ENCODE measurements at places on chromosomes 12 and 14.

- DNase-seq = no peak
Observed at GRCh38 chr12:75482646-75483045, 2.1 kb downstream of the GLIPR1 start.

GRCh38 chr12:50620978-50621360 lies 116.2 kb downstream of the DIP2B start:
- DNase-seq = no peak

DNA sequence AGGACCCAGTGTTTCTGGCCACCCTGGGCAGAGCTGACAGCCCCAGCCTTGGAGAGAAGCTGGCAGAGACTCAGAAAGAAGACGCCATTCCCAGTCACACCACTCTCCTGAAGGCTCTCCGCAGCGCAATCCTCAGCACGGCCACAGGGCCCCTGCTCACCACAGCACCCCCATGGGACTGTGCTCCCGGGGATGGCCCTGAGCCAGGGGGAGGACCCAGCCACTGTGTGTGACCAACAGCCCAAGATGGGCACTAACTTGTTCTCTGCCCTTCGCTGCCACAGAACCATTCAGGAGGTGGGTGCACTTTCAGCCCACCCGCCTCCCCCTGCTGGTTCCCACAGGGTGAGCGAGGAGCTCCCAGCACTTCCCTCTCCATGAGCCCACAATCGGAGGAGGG lies 57.1 kb downstream of the CCNK start:
- no peak for DNase-seq

GRCh38 chr14:99946652-99947489 lies 118.4 kb upstream of the EVL start:
- no peak for DNase-seq

DNA sequence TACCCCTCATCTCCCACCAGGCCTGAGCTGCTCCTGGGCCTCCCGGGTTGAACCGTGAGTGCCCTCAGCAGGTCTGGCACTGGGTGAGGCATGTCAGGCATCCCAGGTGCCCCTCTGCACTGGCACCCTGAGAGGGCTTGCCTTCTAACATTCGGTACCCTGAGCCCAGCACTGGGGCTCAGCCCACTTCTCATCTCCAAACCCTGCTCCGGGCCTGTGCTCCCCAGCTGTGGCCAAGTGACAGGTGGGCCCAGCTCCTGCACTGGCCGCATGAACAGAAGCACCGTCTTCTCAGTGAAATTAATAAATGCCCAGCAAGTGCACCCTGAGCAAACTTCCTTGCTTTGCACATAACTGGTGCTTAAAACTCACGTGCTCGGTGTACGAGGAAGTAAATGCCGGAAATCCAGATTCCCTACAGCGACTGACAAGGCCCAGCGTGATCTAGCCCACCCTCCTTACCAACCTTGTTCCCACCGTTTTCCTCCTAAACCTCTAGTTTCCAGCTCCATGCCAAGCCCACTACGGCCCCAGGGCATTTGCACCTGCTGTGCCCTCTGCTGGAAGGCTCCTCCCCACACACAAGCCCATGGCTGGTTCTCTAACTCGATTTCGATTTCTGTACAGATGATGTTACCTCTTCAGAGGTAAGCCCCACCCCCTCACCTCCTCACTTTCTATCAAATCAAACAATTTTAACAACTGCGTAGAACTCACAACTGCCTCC lies 115.2 kb upstream of the NCOR2 start:
- DNase-seq = no peak

DNA sequence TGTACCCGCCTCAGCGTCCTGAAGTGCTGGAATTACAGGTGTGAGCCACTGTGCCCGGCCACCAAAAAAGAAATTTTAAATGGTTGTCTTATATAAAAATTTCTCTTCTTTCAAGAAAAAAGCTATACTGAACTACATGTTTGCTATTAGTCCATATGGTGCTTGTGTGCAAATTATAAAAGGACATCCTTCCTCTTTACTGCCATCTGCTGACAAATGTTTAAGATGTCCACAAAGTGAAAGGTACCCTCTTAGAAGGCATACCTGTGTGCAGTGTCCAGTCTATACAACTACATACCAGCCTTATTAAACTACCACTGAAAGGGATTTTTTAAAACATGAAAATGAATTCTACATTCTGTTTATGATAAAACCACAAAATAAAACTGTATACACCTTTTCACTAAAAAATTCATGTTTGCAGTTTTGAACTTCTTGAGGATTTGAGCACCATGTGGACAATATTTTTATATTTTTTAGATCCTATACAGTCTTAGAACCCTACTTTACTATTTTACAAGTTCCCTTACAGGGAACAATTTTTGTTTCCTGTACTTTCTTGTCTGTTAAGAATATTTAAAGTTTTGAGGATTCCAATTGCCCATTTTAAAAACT lies 32.8 kb upstream of the TOMM20L start:
- DNase-seq = no peak

GRCh38 chr12:131923260-131923659 lies 5.8 kb upstream of the PUS1 start:
- DNase-seq = no peak

GRCh38 chr12:72094490-72094889 lies 155.8 kb downstream of the TPH2 start:
- no peak for DNase-seq

DNA sequence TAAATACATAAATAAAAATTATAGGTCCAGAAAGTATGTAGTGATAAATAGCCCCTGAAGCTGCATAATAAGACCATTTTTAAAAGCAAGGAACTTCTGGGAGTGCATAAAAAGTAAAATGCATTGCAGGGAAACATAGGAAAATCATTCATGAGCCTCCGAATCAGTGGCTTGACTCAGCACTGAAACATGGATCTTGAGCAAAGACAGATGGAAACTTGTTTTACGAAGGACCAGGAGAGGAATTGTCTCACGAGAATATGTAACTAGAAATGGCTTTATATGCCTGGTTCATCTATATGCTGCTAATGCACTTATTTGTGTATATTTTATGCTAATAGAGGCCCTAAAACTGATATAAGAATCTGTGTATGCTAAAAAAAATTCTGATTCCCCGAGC lies 14.7 kb downstream of the TMEM30B start:
- no peak for DNase-seq

DNA sequence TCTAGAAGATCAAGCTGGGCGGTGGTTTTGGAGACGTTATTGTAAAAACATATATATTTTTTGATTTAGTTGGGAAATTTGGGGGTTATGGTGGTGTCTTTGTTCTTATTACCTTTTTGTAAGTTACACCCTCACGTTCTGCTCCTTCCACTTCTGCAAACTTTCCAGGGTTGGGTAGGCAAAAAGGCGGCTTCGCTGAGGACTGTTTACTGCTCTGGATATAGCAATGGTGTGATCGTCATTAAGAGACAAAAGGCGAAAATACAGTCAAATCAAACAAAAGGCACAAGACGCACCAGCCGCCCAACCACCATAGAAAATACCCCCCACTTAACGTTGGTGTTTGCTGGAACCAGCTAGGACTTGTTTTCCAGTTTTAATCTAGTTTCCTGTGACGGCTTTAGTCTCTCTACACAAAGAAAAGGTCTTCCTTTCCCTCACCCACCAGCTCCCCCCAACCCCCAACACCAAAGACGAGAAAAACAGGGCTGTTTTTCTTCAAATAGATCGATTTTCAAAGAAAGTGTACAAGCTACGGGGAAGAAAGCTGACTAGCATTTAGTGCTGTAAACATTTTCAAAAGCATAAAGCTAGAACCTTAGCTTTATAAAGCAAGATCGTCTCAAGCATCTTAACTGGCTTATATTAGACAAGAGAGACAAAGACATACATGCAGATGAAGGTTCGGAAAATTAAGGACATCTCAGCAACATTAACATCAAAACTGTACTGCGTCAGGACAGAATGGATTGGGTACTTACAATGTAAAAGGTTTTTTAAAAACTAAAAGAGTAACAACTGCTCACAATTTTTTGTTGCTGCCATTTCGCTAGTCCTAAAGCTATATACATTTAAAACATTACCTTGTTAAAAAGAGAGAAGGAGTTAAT lies 2.0 kb upstream of the SETD1B start:
- no peak for DNase-seq

- DNase-seq = no peak
Observed at GRCh38 chr14:62097824-62098223, 335.6 kb downstream of the SNAPC1 start.

- no peak for DNase-seq
Observed at GRCh38 chr12:11991604-11992003, 79.1 kb upstream of the BCL2L14 start.

- no peak for DNase-seq
Observed at GRCh38 chr14:41950428-41951151, 343.9 kb downstream of the LRFN5 start.

- DNase-seq = no peak
Observed at GRCh38 chr12:130452546-130452945, 114.9 kb downstream of the PIWIL1 start.

- no peak for DNase-seq
Observed at GRCh38 chr12:112686373-112686772, 105.2 kb upstream of the RPH3A start.

DNA sequence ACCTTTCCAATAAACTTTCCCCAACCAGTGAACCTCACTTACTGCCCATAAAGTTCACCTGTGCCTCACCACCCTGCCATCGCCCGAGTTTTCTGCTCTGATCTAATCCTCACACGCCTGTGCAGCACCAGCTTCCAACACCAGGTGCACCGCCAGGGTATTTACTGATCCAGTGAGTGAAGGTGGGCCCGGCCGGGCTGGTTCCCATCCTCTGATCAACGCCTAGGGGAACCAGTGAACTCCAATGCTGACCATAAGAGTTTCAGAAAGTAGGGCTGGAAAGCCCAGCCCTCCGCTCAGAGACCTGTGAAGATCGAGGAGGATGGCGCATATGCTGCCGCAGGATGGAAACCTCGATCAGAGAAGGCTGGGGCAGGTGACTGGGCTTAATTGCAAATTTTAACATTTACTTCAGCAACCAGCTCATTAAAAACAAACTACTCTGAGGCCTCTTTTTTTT lies 685 bp upstream of the MYL6B start:
- DNase-seq = peak; percentile 30

GRCh38 chr12:82517808-82518207 lies 159.5 kb downstream of the METTL25 start:
- DNase-seq = no peak

GRCh38 chr12:42648061-42648460 lies 58.5 kb upstream of the PRICKLE1 start:
- DNase-seq = no peak

GRCh38 chr12:123271001-123271668 lies 521 bp downstream of the CDK2AP1 start:
- DNase-seq = peak; percentile 42

GRCh38 chr12:48156652-48157017 lies 680 bp downstream of the ASB8 start:
- no peak for DNase-seq

GRCh38 chr12:43737646-43738045 lies 20.9 kb downstream of the PUS7L start:
- DNase-seq = no peak

DNA sequence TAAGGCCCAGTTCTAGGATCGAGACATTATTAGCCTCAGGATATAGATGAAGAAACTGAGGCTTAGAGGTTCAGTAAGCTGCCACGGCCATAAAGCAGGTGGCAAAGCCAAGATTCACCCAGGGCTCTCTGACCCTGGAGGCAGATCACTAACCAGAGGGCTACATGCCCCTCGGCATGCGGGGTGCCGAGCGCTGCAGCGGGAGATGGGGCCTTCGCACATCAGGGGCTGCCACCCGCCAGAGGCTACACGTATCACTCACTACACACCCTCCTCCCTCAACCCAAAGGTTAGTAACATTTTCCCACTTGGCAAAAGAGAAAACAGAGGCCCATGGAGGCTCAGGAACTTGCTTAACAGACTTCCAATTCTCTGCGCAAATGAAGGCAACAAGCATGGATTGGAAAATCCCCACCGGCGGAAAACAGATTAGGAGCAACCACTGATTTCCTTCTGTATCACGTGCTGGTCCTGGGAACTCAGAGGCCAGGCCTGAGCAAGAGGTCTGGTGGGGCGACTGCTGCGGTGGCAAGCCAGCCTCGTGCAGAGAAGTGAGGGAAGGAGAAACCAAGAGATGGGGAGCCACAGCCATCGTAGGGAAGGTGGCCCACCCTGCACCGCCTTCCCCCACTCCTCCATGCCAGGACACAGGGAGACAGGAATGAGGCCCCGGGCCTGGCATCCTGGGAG lies 6.0 kb downstream of the CCDC85C start:
- DNase-seq = no peak

DNA sequence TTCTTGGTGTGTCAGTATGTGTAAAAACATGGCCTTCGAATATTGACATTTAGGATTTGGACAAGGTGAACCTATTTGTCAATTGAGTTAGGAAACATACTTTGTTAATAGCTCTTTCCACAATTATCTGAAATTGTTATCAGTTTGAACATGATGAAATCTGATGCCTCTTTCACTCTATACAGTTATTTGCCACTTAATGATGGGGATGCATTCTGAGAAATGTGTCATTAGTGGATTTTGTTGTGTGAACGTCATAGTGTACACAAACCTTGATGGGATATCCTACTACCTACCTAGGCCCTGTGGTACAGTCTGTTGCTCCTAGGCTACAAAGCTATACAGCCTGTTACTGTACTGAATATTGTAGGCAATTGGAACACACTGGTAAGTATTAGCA lies 4.8 kb downstream of the TULP3 start:
- DNase-seq = no peak

DNA sequence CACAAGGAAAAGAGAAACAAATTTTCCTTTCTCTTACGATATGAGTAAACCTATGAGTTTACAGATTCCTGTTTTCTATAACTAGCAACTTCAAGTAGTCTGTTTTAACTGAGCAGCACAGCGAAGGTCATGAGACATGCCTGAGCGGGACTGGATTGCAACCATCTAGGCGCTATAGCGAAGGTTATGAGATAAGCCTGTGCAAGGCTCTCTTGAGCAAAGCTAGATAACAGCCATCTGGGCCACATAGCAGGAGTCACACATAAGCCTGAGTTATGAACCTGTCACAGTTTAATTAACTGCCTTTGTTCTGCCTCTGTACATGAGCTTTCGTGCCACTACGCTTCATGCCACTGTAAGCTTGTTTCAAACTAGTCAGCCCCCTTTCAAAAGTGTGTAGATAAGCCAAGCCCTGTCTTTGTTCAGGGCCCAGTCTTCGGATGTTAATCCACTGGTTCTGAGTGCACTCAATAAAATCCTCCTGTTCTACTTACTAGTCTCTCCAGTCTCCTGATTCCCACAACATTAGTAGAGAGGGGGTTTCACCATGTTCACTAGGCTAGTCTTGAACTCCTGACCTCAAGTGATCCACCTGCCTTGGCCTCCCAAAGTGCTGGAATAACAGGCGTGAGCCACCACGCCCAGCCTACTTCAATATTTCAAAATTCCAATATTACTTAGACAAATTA lies 47.1 kb downstream of the SEC23A start:
- DNase-seq = no peak

DNA sequence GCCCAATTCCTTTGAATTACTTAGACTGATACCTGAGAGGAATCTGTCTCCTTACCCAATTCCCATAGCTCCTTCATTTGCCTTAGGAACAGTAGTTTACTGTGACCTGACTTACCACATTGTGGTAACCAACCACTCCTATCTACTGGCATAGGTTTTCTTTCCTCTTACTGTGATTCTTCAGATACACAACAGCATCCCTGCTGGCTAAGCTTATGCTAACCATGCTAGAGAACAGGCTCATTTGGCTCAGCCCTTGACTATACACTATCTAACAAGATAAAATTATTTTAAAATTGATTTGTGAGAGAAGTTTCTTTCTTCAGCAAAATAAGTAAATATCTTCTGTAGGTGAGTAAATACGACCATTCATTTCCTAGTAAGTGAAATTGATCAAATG lies 320.4 kb upstream of the DDHD1 start:
- DNase-seq = no peak

Data from activated CD8-positive, alpha-beta memory T cell treated with anti-CD3 and anti-CD28 coated beads for 4 hours (primary cell).